ENCODE measurements at places on chromosomes 6 and 20. TPM values are rescaled to one million over a fixed set of nuclear protein-coding genes. Genes with fewer than 3 reads are reported as not detected.

BFSP1 gene
- 2.9 TPM for total RNA-seq

SYCP2L gene
- not detected for total RNA-seq

ZNF311 gene
- total RNA-seq, result 0.97 TPM

UNC5CL gene
- total RNA-seq, result under 0.01 TPM

SLC22A3 gene
- total RNA-seq, result 1.3 TPM

PXMP4 gene
- 3.9 TPM for total RNA-seq

CLIC5 gene
- total RNA-seq, result not detected

SEMG1 gene
- not detected for total RNA-seq

XKR7 gene
- not detected for total RNA-seq

TCP11 gene
- total RNA-seq, result 0.32 TPM

FERMT1 gene
- total RNA-seq, result 4.3 TPM

C6orf141 gene
- 0.43 TPM for total RNA-seq

FRK gene
- total RNA-seq, result 0.43 TPM

NOX3 gene
- total RNA-seq, result not detected

KCNQ5 gene
- 0.97 TPM for total RNA-seq

RUNX2 gene
- total RNA-seq, result 9.7 TPM

LST1 gene
- total RNA-seq, result not detected

GDAP1L1 gene
- not detected for total RNA-seq

SGK2 gene
- 0.64 TPM for total RNA-seq

- no peak for DNase-seq
Observed at GRCh38 chr6:20313051-20313450, 88.6 kb upstream of the E2F3 start.

DNA sequence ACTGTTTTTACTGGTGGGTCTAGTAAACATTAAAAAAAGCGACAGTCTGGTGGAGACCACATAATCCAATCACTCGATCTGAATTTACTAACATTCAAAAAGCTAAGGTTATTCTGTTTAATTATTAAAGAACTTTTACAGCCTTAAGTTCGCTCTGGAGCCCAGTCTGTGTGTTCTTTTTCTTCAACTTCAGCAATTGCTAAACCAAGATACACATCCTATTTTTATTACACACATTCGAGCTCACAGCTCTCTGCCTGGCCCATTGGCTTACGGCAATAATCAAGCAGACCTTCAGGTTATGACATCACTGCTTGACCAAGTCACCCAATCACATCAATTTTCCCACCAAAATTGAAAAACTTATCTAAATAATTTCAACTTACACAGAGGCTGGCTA is 57.4 kb upstream of the PRSS16 start:
- no peak for DNase-seq

DNA sequence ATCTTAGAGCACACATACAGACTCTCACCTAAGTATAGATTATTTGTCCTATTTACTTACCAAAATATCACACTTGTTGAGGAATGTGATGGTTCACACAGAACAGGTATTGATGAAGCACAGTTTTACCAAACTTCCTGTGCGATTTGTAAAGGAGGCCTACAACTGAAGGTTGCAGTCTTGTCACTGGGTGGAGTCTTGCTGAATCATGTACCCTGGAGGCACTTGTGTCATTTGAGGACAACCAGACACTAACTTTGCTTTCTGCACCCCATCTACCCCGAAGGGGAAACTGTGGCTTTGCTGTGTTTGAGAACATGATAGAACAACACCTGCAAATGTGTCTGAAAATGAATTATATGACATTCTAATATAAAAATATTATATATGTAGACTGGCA is 32.4 kb upstream of the HINT3 start:
- peak; percentile 58 for DNase-seq

DNA sequence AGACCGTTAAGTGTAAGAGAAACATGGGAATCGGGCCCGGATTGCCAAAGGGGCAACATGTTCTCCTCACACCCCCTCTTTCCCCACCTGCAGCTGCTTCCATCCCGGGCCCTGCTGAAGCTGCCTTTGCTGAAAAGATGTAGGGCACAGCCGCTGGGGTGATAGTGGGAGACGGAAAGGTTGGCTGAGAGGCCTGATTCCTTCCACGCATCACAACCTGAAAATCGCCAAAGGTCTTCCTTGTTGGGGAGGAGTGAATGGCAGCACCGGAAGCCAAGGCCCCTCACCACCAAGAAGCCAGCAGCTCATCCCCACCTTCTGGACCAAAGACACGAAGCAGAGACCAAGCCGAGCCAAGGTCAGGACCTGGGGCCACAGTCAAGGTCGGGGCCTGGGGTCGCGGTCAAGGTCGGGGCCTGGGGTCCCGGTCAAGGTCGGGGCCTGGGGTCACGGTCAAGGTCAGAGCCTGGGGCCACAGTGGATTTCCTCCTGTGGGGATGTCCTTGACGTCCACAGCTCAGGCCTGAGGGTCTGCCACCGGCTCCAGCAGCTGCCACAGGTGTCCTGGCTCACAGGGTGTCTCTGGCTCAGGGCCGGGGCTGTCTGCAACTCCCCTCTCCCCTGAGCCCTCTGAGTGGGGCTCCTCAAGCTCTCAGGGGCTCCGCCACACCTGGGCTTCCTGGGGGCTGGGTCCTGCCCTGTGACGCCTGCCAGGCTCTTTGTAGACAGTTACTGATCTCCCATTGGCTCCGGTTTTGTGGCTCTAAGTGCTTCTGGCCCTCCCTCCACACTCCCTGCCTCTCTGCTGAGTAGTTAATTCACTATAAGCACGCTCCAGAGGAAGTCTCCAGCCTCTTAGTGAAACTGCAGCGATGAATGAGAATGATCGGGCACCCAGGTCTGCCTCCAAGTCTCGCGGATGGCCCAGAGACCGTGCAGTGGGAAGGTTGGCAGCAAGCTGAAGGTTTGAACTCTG is 5.5 kb upstream of the CHRNA4 start:
- no peak for DNase-seq

- peak; percentile 76 for DNase-seq
Observed at GRCh38 chr6:25278914-25279747, at the start of gene CARMIL1. Gene CARMIL1 (plus strand): TSS chr6:25279374. CDS start chr6:25279796, 422 bp downstream.

DNA sequence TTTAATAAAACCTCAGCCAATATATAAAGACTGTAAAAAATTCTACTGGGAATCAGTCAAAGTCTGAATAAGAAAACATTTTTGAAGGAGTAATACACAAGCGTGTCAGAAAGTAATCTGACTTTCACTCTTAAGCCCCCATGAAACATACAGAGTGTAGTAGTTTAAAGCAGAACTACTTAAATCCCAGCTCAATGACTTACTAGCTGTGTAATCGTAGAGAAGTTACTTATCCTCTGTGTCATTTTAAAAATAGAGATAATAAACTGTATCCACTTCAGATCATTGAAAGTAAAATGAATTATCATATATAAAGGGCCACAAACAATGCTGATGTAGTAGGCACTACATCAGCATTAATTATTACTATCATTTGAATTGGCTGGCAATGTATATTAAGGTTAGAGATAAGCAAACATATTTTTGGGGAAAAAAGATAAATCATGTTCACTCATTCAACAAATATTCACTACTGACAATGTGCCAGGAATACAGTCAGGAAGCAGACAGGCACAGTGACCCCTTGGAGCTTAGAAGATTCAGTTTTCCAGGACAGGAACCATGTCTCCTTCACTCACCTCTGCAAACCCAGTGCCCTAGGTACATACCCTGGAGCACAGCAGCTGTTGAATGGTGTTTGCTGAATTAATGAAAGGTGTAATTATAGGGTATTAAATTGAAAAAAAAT is 14.4 kb downstream of the REPS1 start:
- DNase-seq, result peak; percentile 30

DNA sequence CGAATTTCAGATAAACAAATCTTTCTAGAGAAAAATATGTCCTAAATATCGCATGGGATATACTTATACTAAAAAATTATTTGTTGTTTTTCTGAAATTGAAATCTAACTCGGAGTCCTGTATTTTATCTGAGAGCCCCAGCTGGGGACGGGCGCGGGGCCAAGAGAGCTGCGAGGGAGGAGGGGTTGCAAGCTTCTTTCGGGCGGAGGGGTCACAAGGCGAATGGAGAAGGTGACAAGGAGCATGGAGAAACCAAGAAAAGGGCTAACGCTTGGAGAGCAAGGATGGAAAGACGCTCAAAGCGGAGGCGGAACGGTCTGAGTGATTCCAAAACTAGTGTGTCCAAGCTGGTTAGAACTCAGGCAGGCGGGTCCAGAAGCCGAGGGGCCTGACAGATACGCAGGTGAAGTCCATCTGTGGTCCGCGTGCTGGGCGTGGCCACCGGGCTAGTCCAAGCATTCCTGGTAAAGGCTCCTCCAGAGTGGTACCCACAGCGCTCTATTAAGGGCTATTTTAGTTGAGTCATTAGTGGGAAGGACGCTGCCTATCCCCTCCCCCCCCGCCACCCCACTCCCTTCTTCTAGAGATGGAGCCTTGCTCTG is 41.5 kb upstream of the ZNFX1 start:
- no peak for DNase-seq

GRCh38 chr20:60695226-60696000 is 556.6 kb upstream of the CDH4 start:
- DNase-seq, result peak; percentile 36

GRCh38 chr6:144395014-144395413 is 109.9 kb downstream of the UTRN start:
- DNase-seq, result no peak

DNA sequence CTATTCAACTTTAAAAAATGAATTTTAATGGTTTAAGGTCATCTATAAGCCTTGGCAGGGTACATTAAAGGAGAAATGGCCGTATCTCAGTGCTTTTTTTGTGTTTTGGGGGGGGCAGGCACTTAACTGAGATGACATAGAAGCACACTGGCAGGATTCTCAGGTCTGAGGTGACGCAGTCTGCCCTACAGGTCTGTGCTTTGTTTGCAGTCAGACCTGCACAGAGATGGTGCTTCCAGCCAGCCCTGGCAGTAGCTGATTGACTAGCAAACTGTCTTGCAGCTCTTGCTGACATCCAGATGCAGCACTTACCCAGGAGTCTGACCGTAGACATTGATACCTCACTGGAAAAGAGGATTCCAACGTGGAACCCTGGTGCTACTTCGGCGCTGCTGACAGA is 249.1 kb downstream of the FOXC1 start:
- DNase-seq, result no peak

- DNase-seq, result peak; percentile 21
Observed at GRCh38 chr6:53906103-53906502, 111.3 kb downstream of the LRRC1 start.

DNA sequence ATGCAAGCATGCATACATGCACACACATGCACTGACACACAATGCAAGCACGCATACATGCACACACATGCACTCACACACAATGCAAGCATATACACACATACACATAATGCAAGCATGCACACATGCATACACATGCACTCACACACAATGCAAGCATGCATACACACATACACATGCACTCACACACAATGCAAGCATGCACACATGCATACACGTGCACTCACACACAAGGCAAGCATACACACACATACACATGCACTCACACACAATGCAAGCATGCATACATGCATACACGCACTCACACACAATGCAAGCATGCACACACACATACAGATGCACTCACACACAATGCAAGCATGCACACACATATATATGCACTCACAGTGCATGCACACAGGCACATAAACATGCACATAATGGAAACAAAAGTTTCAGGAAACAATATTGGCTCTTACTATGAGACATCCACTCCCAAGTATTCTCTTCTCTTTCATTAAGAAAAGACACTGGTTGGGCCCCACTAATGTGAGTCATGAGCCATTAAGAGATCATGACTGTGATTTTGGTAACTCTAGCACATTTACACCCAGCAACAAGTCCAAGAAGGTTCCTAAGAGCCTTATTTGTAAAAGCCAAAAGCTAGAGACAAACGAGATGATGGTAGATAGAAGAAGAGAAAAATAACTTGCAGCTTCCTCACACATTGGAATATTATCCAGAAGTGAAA is 22.2 kb downstream of the APCDD1L start:
- no peak for DNase-seq

GRCh38 chr6:88561954-88562315 is 395.8 kb upstream of the CNR1 start:
- no peak for DNase-seq

- no peak for DNase-seq
Observed at GRCh38 chr6:12458558-12458957, 168.4 kb downstream of the EDN1 start.

DNA sequence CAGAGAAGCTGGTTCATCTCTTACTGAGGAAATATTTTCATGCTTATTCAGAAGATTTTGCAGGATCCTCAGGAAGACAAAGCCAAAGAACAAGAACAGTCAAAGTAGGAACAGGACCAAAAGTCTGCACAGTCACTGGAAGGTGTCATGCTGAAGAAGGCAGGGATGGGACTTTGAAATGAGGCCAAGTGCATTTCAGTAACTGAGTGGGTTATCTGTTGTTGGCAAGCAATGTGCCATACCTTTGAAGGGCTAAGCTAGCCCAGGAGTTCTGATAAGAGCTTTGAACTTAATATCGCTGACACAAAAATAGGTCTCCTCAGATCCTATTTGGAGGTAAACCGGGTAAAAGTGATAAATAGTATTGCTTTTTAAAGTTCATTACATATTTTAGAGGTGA is 31.5 kb downstream of the SLC16A10 start:
- no peak for DNase-seq

DNA sequence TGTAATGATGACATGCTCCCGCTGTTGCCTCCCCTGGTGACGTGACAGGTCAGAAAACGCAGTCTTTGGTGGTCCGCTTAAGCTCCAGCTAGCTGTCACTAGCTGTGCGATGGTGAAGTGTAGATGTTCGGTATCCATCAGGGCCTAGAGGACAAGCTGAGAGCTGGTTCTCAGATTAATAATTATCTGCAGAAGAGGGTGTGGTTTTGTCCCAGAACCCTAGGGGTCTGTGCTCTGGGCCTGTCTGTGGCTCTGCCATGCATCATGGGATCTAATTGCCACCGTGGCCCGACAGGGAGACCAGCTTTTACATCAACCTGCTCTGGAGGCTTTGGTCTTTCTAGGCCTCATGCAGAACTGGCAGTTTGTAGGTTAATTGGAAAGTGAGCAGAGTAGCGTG is 34.1 kb downstream of the ERMARD start:
- DNase-seq, result no peak

GRCh38 chr6:12913201-12913600 is 196.6 kb downstream of the PHACTR1 start:
- DNase-seq, result no peak

GRCh38 chr6:155128977-155129376 is 133.9 kb downstream of the TIAM2 start:
- no peak for DNase-seq

DNA sequence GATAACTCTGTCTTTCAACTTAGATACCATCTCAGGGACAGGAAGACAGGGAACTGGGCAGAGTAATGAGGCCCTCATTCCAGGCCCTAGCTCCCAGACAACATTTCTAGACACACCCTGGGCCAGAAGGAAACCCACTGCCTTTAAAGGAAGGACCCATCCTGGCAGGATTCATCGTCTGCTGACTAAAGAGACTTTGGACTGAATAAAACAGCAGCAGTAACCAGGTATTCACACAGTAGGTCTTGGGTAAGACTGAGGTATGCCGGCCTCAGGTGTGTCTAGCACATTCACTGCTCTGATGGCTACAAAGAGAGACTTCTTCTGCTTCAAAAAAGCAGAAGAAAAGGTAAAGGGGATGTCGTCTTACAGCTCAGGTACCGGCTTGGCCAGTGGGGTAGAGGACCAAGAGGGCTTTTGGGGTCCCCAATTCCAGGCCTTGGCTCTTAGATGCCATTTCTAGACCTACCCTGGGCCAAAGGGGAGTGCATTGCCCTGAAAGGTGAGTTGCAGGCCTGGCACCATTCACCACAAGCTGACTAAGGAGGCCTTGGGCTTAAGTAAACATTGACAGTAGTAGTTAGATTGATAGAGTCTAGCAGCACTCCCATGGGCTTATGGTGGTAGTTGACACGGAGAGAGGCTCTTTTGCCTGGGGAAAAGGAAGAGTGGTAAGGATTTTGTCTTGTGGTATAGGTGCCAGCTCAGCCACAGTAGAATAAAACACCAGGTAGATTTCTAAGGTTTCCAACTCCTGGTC is 13.4 kb downstream of the SNX14 start:
- DNase-seq, result no peak
